ENCODE measurements at places on chromosomes 4 and X. TPM values are rescaled to one million over a fixed set of nuclear protein-coding genes. Genes with fewer than 3 reads are reported as not detected.

Gene COL4A5
- polyA plus RNA-seq = 15.1 TPM

GRCh38 chrX:1537031-1537715 lies at the start of gene P2RY8:
P2RY8 (minus strand) TSS chrX:1537185; CDS start chrX:1466558, 70,627 bp downstream.
- DNase-seq = no peak

- no peak for DNase-seq
These were observed 391 bp downstream of the UBL4A start for GRCh38 chrX:154486052-154486395.

DNA sequence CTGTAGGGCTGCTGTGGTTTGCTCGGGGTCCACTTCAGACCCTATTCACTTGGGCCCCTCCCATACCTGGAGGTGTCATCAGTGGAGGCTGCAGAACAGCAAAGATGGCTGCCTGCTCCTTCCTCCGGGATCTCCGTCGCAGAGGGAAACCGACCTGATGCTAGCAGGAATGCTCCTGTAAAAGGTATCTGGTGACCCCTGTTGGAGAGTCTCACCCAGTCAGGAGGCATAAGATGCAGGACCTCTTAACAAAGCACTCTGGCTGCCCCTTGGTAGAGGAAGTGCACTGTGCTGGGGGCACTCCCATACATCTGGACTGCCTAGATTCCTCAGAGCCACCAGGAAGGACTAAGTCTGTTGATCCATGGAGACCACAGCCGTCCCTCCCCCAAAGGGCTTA lies 296.9 kb downstream of the GRID2 start:
- no peak for DNase-seq

- no peak for DNase-seq
These were observed 8.5 kb downstream of the EVC start for GRCh38 chr4:5719350-5720055.

DNA sequence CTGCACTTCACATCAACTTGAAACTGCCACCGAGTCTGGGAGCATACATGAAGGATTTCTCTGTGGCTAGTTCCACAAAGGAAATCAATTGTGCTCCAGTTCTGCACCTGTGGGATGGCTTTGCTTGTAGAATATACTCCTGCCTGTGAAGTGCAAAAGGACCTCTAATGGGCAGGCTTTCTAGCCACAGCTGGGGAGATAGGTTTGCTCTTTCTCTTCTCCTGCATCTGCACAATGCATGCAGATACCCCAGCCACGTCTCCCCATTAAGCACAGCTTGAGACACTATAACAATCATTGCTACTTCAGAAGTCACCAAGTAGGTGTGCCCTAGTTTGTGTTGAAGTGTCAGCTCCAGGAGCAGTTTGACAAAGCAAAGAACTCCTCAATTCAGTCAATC lies 364.6 kb downstream of the ZIC3 start:
- DNase-seq = no peak

- no peak for DNase-seq
These were observed 73.2 kb upstream of the VCX2 start for GRCh38 chrX:8244301-8244700.

GRCh38 chrX:40004921-40005291 lies 92.9 kb downstream of the BCOR start:
- no peak for DNase-seq

Measured in brain (organoid and tissue), 16 donors.